ENCODE measurements at places on chromosomes 2 and 18.

GRCh38 chr2:171895786-171896185, 1.7 kb upstream of the SLC25A12 start:
- DNase-seq, result no peak

DNA sequence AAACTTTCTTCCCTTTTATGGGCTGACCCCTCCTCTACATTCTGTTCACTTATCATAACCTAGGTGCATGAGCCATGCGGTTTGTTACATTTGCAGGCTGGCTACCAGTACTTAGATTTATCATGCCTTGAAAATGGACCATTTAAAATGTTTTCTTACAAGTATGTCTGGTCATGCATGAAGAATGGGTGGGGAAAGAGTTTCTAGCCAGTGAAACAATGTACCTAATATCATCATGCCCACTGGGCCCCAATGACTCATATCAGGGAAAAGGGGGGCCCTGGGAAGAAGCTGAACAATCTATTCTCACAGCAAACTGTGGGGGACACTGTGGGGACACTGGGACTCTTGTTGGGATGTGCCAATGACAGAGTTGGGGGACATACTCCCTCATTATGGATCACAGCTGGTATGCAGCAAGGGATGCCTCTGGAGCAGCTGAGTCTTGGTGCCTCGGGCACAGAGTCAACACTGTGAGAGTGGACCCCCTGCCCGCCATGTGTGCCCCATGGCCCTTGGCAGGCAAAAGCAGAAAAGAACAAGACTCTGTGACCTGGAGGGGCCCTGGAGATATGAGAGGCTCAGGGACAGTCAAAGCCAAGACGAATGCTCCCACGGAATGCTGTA, 156.3 kb downstream of the ZNF516 start:
- no peak for DNase-seq

- no peak for DNase-seq
Measured at GRCh38 chr2:151024696-151025251, 236.9 kb downstream of the RBM43 start.

DNA sequence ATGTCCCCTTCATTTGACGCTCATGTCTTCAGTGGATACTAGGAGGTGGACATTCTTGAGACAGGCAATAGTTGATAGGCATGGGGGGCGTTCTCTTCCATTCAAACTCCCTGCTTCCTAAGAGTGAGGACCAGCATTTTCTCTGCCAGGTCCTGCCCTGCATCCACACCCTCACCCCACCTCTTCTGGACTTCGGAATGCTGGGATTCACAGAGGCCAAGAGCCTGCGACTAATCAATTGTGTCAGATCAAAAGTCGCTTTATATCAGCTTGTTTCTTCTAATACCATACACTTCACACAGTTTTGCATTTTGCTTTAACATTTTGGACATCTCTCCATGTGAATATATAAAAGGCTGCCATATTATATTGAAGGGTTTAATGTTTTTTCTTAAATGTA, 210.7 kb downstream of the CCDC102B start:
- no peak for DNase-seq

DNA sequence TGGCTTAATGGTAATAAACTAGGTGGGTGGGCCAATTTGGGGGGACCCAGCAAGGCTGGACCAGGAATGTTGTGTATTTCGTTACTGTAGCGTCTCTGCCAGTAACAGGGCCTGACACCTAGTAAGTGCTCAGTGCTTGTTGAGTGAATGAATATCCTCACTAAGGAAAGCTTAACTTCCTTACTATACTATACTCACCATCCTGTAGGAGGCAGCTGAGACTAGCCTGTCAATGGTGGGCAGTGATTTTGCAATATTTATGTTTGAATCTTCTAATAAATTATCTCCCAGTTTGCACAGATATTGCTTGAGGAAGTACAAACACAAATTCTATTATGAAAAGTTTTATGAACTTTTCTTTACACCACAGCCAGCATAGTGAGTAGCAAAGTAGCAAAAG, 370.7 kb upstream of the SYT4 start:
- no peak for DNase-seq

GRCh38 chr2:174692256-174692919, 71.9 kb downstream of the CHRNA1 start:
- no peak for DNase-seq

GRCh38 chr2:33475224-33476130, 972 bp upstream of the RASGRP3 start:
- peak; percentile 31 for DNase-seq

- DNase-seq, result no peak
Measured at GRCh38 chr18:73621091-73621490, 526.5 kb downstream of the FBXO15 start.

DNA sequence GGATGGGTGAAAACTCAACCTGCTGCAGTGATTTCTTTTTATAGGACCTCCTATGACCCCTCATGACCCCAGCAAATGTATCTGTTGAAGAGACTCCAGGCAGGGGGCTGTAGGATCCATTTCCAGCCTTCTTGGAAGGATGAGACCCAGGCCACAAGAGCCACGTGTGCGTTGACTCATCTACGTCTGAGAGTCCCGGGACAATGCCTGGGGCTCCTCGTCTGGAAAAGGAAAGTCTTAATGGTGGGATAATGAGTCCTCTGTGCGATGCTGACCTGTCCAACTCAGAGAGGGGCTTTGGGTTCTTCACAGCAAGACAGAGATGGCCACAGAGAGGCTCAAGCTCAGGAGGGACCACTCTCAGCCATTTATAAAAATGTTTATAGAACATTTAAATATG, 80.8 kb downstream of the SMIM21 start:
- no peak for DNase-seq

- no peak for DNase-seq
Measured at GRCh38 chr2:134714228-134714627, 4.6 kb downstream of the TMEM163 start.

DNA sequence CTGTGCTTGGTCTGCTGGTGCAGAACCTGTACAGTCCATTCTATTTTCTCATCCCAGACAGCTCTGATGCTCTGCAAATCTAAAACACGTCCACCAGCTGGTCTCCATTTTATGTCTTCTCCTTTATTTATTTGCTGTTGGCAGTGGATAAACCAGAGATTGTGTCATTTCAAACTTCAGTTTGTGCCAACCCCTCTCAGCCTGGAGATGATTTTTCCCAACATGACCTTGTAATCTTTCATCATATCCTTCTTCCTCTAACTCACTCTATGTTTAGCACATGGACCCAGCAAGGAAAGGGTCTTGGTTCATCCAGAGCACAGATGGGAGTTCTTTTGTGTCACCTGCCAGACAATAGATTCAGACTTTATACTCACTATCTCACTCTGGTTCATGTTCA, 273.2 kb downstream of the MTX2 start:
- no peak for DNase-seq

GRCh38 chr2:146661473-146662096, 1183.2 kb upstream of the ACVR2A start:
- DNase-seq, result no peak

Measured in NCI-H524 treated with DMSO at 0.1 percent for 48 hours (cell line).